ENCODE measurements at places on chromosomes 4 and X.

- peak; percentile 39 for DNase-seq
These were observed 518.0 kb downstream of the TMA16 start for GRCh38 chr4:164012396-164013027.

DNA sequence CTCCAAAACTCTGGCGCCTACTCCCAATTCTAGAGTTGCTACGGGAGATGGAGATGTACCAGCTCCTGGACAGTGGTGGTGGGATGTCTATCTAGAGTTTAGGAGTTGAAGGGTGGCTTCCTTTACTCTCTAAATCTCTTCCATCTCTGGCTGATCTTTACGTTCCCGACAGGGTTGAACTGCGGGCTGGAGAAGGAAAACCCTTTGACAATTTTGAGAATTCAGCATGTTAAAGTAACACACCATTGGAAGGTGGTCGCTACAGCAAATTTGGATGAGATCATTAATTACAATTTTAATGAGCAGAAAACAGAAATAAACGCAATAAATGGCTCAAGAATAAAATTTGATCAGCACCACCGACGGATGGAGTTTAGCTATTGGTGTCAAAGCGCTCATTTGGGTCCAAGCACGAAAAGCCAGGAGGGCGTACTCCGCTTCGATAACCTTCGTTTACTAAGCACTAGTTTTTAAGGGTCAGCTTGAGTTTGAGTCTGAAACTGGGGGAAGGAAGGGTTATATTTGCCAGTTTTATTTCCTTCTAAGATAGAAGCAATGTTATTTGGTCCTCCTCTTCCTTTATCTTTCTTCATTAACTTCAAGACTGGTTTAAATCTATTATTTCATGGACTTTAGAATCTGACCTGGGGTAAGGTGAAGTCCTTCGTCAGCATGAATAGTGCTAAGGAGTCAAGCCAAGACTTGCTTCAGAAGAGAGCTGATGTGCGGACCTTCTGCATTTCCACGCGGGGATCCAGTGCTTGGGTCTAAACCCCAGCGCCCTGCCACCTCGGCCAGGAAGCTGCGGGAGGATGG is 1.5 kb upstream of the NKX6-1 start:
- no peak for DNase-seq

- DNase-seq: no peak
These were observed 93.8 kb downstream of the HDAC8 start for GRCh38 chrX:72478853-72479252.

DNA sequence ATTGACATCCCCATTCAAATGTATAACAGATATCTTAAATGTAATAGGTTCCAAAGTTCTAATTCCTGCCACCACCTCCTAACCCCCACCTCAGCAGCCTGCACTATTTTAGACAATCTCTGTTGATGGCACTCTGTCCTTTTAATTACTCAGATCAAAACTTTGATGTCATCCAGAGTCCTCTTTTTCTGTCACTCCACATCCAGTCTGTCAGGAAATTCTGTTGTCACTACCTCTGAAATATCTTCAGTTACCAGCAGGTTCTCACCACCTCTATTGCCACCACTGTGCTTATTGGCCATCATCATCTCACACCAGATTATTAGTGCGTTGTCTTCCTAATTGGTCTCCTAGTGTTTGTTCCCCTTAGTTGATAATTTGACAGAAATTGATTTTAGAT is 76.2 kb downstream of the PTPN13 start:
- no peak for DNase-seq

DNA sequence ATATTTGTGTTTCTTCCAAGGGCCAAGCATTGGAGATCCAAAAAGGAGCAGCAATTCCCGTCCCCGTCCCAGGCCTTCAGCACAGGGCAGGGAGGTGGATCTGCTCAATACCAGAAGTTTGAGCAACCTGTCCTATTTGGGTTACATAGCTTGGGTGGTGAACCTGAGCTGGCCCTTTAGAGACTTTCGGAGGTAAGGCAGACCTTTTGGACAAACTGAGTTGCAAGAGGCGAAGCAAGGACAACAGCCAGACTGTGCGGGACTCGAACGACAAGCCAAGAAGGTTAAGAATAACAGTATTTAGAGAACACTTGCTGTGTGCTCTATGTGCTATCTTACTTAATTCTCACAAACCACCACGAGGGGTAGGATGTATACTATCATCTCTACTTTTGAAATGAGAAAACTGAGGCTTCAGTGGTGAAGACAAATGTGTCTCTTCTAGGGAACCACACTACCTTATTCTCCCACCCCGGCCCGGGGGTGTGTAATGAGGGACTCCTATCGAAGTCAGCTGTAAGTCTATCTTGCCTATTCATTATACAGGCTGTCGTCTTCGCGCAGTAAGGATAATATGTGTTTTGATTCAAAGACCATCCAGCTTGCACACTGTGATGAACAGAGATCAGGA is 1.3 kb downstream of the NOP14 start:
- DNase-seq: peak; percentile 45

- DNase-seq: peak; percentile 9
These were observed 331.6 kb upstream of the FAM241A start for GRCh38 chr4:111813555-111814140.

DNA sequence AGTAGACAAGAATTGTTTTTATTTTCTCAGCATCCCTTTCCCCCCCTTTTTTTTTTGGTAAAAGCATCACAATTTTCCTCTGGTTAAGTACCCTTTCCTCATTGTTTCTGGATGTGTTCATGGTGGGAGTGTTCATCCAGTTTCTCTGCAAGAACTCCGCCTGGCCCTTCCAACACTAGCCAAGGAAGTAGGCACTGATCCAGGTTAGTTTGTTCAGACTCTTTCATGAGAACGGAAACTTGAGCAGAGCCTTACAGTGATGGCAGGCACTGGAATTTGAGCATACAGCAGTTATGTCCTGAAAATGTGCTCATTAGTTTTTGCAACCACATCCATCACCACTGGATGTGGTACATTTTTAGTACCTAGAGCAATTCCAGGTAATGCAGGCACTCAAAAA is 336.1 kb upstream of the BOD1L1 start:
- no peak for DNase-seq

- DNase-seq: no peak
These were observed 17.6 kb downstream of the PIR start for GRCh38 chrX:15475486-15475885.

DNA sequence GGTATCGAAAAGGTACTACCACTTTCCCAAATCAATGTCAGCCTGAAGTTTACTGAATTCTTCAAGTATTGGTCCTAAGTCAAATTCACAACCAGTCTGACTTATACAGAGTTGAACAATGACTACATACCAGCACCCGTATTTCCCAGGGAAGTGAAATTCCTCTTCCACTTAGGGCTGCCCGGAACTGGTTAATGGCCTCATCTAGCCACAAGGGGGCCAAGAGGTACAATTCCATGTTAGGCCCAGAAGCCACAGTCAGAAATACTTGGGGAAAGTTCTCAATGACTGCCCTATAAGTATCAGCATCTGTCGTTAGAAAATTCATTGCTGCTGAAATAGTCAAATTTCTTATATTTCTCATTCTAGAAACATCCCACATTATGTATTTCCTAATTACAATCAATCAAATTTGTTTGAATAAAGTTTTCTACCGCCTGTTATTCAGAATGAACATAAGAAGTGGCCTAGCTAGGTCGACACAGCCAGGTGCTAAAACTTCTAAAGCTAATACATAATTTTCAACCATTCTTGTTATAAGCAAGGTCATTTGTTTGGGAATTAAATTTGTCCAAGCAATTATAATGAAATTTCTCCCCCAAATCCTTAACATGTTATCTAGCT is 5.6 kb upstream of the PCDH7 start:
- DNase-seq: peak; percentile 72

DNA sequence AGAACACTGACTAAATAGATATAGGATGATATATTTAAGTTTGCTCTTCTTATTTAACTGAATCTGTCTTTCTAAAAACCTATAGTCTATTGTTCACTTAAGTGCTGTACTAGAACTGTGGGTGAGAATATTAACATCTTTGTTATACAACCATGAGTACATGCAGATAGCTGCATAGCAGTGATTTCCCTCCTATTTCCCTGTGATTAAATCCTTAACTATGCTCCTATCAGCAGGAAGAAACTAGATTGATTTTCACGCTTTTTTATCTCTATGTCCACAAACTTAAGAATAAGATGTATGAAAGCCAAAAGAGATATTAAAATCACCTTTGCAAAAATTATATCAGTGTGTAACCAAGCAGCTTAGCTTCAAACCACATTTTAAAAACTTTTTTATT is 11.3 kb upstream of the UGT2A3 start:
- no peak for DNase-seq

- DNase-seq: peak; percentile 84
These were observed 291.7 kb upstream of the GATB start for GRCh38 chr4:152052451-152053057.

DNA sequence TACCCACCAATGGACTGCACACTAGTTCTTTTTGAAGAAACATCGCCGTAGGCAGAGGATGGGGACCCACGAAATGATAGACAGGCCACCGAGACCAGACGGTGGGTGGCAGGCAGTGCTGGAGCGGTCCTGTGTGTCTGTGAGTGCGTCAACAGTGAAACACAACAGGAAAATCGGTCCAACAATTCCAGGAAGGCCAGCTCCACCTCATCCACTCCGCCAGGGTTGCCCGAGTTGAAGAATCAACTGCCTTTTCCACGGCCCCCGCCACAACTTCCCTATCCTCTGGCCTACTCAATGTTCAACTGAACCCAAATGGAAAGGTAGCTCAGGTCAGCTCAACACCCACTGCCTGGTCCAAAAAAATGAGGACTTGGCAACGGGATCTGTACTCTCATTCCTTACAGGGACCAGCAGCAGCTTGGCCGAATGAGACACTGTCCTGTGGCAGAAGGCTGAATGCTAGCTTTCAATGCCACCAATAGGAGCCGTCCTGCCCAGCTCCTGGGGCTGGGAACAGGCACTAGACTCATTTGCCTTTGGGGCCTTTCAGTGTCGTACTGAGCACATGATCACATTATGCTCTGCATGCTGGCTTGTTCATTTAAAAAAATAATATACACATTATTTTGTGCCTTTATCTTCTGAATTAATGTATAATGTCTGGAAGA is 43.5 kb downstream of the MID1 start:
- DNase-seq: no peak

GRCh38 chrX:135114392-135114791 is 5.9 kb downstream of the ETDB start:
- no peak for DNase-seq

DNA sequence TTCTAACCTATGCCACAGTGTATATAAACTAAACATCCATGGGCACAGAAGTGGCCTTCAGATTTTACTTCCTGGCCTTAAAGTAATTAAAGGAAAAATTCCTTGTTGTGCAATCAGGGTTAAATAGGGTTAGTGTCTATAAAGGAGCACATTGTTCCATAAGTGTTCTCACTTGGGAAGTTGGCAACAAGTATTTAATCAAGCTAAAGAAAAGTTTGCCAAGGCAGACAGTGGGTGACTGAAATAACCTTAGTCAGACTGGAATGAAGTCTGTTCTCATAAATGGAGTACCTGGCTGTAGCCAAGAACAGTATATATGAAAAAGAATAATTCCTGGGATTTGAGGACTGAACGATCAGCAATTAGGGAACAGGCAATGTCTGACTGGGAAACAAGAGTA is 213.6 kb downstream of the HTR2C start:
- DNase-seq: no peak

DNA sequence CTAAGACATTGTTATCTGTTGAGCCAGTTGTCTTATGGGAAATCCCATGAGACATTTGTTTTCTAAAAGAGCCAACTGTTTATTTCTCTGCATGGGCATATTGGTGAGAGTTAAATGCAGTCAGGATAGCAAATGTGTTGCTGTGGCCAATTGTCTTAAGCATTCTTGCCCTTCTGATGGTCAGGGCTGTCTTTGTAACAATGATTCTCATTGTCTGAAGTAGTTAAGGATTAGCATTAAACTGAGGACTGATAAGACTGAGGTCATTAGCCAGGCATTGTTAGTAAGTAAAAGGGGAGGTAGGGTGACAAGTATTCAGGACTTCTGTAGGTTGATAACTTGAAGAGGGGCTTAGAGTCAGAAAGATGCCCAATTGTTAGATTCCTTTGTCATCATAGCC is 11.2 kb upstream of the MORF4L2 start:
- DNase-seq: no peak

DNA sequence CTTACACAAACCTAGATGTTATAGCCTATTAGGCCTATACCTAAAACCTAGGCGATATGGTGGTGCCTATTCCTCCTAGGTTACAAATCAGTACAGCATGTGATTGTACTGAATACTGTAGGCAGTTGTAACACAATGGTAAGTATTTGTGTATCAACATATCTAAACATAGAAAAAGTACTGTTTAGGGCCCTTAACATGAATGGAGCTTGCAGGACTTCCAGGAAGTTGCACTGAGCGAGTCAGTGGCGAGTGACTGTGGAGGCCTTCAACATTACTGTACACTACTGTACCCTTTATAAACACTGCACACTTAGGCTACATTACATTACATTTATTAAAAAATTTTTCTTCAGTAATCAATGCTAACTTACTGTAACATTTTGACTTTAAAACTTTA is 37.8 kb downstream of the WWC2 start:
- peak; percentile 34 for DNase-seq

DNA sequence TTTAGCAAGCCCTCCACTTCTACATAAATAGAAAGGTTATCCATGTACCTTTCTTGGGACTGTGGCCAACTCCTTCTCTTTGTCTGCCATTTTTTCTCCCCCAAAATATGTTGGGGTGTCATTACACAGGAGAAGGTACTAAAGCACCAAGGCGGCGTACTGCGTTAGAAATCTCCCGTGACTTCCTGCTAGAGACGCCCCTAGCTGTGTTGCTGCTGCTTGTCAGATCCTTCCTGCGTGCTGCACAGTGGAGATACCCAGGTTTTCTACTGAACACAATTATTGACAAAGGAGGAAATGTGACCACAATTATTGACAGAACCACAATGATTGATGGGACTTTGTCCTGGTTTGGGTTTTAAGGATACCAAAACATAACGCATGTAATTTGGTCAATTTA is 97.7 kb downstream of the EFHC2 start:
- DNase-seq: no peak

GRCh38 chr4:1000686-1001260 is 7.6 kb upstream of the SLC26A1 start:
- DNase-seq: no peak

DNA sequence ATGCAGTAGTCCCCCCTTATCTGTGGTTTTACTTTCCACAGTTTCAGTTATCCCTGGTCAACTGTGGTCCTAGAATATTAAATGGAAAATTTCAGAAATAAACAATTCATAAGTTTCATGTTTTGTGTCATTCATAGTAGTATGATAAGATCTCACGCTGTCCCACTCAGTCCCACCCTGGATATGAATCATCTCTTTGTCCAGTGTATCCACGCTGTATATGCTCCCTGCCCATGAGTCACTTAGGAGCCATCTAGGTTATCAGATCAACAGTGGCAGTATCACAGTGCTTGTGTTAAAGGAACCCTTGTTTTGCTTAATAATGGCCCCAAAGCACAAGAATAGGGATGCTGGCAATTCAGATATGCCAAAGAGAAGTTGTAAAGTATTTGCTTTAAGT is 16.2 kb upstream of the SYTL4 start:
- DNase-seq: no peak
